Stromal cell of bone marrow (primary cell): ENCODE measurements at places on chromosomes 4 and X.

GRCh38 chr4:41199788-41200187, 14.6 kb downstream of the APBB2 start:
- DNase-seq = no peak

- DNase-seq = peak; percentile 40
These were observed 240.5 kb upstream of the ANKRD50 start for GRCh38 chr4:124953061-124953460.

DNA sequence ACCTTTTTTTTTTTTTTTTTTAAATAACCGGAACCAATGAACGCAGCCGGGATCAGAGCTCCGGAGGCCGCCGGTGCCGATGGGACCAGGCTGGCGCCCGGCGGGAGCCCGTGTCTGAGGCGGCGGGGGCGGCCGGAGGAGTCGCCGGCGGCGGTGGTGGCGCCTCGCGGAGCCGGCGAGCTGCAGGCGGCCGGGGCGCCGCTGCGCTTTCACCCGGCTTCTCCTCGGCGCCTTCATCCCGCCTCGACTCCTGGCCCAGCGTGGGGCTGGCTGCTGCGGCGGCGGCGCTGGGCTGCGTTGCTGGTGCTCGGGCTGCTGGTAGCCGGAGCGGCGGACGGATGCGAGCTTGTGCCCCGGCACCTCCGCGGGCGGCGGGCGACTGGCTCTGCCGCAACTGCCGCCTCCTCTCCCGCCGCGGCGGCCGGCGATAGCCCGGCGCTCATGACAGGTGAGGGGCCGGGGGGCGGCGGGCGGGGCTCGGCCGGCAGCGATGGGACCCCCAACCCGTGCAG, 337 bp downstream of the STIM2 start:
- no peak for DNase-seq

GRCh38 chr4:176818531-176818930, 25.8 kb upstream of the VEGFC start:
- peak; percentile 43 for DNase-seq

- DNase-seq = no peak
These were observed 311.1 kb downstream of the INPP4B start for GRCh38 chr4:142535009-142535408.

DNA sequence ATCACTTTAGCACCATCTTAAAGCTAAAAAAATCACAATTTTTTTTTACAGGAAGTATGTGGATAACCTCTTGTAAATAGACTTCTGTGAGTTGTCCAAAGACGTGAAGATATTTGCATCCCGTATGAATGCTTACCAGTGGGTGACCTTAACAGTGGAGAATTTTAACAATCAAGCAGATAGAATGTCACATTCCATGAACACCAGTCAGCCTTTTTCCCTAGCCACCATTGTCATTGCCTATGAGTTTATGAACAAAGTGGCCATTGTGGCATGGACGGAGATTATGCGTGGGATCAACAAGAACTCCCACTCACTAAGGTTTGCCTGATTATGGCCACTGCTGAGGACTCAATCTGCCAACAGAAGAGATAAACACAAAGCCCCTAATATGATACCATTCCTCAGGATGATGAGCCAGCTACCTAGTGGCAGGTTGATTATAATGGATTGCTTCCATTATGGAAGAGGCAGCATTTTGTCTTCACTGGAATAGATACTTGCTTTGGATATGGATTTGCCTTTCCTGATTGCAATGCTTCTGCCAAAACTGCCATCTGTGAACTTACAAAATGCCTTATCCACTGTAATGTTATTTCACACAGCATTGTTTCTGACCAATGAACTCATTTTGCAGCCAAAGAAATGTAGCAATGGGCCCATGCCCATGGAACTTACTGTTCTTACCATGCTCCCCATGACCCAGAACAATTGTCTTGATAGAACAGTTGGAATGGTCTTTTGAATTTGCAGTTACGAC, 830.9 kb upstream of the NDST4 start:
- DNase-seq = no peak

DNA sequence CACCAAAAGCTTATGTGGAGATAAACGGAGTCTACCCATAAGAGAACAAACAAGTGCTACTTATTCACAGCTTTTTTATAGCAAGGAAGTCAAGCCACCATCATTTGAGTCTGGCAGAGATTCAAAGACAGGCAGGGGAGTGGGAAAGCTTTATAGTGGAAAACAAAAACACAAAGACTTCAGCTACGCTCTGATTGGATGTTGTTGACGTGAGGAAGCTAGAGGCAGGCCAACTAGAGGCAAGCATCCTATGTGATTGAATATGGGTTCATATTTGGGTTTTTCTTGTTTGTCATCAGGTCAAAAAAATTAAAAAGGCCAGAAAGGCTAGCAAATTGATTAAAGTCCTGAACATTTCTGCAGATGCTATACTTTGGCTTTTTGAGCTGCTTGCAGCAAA, 719 bp upstream of the TCEAL4 start:
- DNase-seq = no peak

DNA sequence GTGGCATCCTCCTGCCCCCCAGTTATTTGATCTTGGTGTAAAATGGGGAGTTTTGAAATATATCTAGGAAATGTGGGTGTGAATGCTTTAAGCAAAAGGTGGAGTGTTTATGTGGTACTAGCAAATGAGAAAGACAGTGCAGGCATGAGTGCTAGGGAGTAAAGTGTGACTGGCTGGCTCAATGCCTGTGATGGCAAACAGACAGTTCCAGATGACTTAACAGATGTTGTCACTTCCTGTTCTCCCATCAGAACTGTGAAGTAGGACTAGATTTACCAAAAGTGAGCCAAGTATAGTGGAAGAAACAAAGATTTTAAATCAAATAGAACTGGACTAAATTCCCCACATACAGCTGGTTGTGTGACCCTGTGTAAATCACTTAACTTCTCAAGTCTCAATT, 8.4 kb upstream of the AMOT start:
- no peak for DNase-seq

DNA sequence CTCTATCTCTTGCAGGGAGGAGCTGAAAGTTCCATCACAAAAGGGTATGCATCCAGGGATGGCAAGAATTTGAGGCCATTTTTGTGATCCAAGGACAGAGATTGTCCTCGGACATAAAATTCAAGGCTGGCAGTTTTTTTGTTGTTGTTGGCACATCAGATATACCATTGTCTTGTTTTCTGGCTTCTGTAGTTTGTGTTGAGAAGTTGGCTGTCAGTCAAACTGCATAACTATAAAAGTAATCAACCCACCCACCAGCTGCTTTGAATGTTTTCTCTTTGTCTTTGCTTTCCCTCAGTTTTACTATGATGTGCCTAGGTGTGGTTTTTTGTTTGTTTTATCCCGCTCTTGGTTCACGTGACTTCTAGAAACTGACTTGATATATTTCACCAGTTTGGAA, 21.6 kb upstream of the PDZD4 start:
- DNase-seq = no peak

- DNase-seq = no peak
These were observed 10.3 kb upstream of the PHEX start for GRCh38 chrX:22021751-22022324.

GRCh38 chr4:2284934-2285612, 23.2 kb upstream of the MXD4 start:
- peak; percentile 54 for DNase-seq

GRCh38 chr4:76984127-76984526, 34.6 kb downstream of the SEPTIN11 start:
- DNase-seq = no peak

DNA sequence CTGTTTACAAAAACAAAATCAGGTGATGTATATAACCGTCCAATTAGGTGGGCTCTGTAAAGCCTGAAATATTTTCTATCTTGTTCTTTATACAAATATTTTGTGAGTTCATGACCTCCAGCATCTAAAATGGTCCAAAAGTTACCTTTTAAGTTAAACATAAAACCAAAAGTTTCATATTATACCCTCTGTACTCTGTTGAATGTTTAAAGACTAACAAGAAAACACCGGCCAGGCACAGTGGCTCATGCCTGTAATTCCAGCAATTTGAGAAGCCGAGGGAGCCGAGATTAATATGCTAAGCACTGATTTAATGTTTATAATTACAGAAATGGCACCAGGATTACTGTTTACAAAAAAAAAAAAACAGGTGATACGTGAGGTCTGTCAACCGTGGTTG, 328.4 kb downstream of the DHRSX start:
- no peak for DNase-seq

GRCh38 chrX:47321823-47322371, 48.5 kb upstream of the ZNF157 start:
- DNase-seq = no peak

- DNase-seq = no peak
These were observed at the start of gene ENPEP for GRCh38 chr4:110475881-110476818. ENPEP (plus strand) TSS chr4:110476155; CDS start chr4:110476415, 260 bp downstream.

GRCh38 chrX:106927700-106928099, 7.5 kb downstream of the CLDN2 start:
- no peak for DNase-seq

- no peak for DNase-seq
These were observed 209.8 kb upstream of the SLIT2 start for GRCh38 chr4:20041839-20042407.

GRCh38 chr4:152539556-152540292, 3.8 kb upstream of the FBXW7 start:
- no peak for DNase-seq

DNA sequence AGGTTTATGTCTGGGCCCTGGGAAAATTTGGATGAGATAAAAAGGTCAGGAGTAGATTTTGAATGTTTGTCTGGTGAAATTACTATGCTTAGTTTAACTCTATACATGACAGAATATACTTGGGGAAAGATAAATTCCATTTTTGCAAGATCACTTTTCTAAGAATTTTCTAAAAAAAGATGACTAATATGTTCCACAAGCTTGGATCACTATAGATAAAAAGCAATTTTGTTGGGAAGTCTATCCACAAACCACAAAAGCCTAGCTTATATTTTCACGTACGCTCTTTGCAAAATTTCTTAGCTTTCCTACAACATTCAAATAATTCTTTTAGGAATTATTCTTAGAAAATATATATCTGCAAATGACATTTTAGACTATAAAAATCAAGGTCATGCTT, 20.6 kb upstream of the COQ2 start:
- DNase-seq = no peak

- peak; percentile 28 for DNase-seq
These were observed 53.8 kb upstream of the OTUD4 start for GRCh38 chr4:145234091-145234706.

DNA sequence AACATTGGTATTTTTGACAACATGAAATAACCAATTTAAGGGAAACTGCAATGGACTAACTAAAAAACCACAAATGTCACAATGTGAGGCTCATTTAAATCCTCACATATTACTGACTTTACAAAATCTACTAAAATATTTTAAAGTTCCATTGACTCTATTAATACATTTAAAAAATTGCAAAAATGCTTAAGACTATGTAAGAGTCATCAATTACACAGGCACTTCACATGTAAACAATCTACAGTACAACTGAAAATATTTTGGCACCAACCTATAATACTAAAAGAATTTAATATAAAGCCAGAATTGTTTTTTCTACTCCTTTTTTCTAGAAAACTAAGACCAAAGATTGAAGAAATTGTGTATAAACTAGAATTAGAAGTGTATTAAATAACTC, 76.8 kb upstream of the RBMXL3 start:
- no peak for DNase-seq

- no peak for DNase-seq
These were observed 16.9 kb downstream of the CYBB start for GRCh38 chrX:37796805-37797204.

- peak; percentile 8 for DNase-seq
These were observed 628 bp downstream of the SCLT1 start for GRCh38 chr4:129092631-129093190.

GRCh38 chrX:153830640-153831428, 490 bp upstream of the PDZD4 start:
- no peak for DNase-seq

DNA sequence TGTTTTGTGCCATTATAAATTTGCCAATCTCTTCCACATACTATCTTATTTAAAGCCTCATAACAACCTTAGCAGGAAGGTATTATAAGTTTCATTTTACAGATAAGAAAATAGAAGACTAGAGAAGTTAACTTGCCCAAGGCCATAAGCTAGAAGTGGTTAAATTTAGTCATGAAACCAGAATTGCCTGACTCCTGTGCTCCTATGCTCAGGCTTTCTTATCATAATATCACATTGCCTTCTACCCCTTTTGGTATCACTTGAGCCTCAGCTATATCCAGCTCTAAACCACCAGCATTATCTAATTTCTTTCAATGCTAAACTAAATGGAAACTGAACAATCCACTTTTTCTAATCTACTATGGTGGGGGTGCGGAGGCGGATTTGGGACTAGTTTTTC, 164.7 kb downstream of the GBA3 start:
- no peak for DNase-seq

GRCh38 chr4:141640696-141641095, 4.3 kb downstream of the IL15 start:
- DNase-seq = no peak

DNA sequence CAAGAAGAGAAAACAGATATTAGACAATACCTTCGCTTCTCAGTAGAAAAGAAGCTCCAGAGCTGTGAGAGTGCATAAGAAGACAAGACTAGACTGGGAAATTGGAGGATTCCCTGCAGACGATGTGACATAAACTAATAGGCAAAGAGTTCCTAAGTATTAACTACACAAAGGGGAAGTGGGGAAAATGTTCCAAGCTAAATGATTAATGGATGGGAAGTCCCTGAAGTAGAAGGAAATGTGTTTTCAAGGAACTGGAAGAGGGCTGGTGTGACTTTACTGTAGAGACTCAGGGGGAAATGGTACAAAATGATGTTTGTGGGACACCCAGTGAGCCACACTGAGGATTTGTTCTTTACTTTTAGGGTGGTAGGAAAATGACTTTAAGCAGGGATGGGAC, 69.7 kb upstream of the DCLK2 start:
- no peak for DNase-seq

- no peak for DNase-seq
These were observed 117.6 kb upstream of the GPR101 start for GRCh38 chrX:137151403-137151802.

GRCh38 chr4:47167081-47168035, 136.0 kb downstream of the GABRB1 start:
- DNase-seq = peak; percentile 8

DNA sequence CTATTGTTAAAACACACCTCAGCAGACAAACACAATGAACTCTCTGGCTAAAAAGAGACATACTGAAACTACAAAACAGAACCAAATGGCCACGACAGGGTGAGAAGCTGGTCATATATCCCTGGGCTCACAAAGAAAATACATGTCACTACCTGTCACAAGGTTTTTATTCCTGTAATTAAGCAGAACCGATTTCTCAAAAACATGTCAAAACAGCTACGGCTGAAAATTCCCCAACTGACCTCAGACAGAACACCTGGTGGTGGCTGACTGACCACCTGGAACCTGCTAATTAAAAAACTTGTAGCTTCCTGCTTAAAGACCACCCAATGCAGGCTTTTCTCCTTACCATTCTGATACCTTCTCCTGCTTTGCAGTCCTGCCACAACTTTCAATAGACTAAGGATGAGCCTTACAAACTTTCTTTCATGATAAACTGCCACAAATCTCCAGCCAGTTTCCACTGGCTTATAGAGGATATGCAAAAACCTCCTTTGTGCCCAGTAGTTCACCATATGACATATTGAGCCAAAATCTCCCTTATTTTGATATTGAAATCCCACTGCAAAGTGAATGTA, 571.9 kb downstream of the SPOCK3 start:
- no peak for DNase-seq
